Stimulated activated CD4-positive, alpha-beta T cell treated with anti-CD3 and anti-CD28 coated beads, Interleukin-15, amount 100 ng/mL, for 1 hour (primary cell): ENCODE measurements at places on chromosomes 7 and 10.

DNA sequence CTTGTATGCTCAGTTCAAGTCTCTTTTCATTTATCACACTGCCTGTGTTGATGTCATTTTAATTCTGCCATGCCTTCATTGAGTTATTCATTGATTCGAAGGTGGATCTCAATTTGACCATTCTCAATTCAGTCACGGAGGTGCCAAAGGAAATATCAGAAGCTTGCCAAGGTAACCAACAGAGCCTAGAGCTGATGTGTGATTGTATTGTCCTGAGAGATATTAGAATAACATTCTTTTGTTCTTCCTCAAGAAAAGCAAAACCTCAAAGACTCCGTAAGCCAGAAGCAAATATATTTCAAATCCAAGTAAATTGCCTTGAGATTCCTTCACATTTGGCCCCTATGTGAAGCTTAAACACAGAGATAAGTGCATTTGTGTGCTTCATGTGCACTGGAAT, 345.3 kb downstream of the CXCL12 start:
- DNase-seq = no peak

- no peak for DNase-seq
Measured at GRCh38 chr7:50957431-50957830, 174.7 kb upstream of the GRB10 start.

GRCh38 chr7:16034353-16034752, 347.9 kb upstream of the MEOX2 start:
- no peak for DNase-seq

- DNase-seq = no peak
Measured at GRCh38 chr10:93710333-93710909, 8.0 kb upstream of the FRA10AC1 start.

- no peak for DNase-seq
Measured at GRCh38 chr7:41255716-41256115, 447.2 kb downstream of the INHBA start.

DNA sequence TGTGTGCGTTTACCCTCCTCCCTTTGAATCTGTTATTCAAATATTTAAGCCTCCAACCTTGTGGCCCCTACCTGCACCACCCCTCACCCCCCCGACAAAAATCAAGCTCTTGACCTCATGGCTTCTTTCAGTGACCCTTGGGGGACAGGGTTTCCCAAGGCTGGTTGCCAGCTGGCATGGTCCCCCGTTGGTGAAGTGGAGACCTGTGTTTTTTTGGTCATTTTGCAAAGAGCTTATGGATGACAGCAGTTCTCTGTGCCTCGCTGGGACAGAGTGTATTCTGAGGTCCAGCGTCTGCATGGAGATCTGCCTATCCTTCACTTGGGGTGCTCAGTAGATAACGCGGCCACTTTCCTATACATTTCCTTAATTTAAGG, 111.0 kb downstream of the TCF7L2 start:
- no peak for DNase-seq

GRCh38 chr7:98354511-98355249, 46.2 kb downstream of the BAIAP2L1 start:
- no peak for DNase-seq

DNA sequence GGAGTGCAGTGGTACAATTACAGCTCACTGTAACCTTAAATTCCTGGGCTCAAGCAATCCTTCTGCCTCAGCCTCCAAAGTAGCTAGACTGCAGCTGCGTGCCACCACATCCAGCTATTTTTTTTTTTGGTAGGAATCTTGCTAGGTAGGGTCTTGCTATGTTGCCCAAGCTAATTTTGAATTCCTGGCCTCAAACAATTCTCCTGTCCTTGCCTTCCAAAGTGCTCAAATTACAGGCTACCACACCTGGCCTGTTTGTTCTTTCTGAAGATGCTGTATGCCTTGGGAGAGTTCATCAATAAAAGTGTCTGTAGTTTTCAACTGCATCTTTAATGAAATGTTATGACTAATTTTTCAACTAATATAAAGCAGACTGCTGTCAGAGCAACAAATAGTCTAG, 452 bp downstream of the SAMD9 start:
- no peak for DNase-seq

- no peak for DNase-seq
Measured at GRCh38 chr7:85061456-85061855, 125.4 kb downstream of the SEMA3D start.

DNA sequence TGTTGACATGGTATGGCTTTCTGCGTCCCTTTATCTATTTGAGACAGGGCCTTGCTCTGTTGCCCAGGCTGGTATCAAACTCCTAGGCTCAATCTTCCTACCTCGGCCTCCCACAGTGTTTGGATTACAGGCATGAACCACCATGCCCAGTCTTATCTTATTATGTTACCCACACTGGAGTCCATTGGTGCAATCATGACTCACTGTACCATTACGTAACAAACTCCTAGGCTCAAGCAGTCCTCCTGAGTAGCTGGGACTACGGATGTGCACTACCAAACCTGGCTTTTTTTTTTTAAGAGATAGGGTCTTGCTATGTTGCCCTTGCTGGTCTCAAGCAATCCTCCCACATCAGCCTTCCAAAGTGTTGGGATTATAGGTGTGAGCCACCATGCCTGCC, 66.7 kb downstream of the CCDC3 start:
- DNase-seq = no peak

GRCh38 chr7:72235351-72235750, 176.8 kb downstream of the CALN1 start:
- DNase-seq = no peak

DNA sequence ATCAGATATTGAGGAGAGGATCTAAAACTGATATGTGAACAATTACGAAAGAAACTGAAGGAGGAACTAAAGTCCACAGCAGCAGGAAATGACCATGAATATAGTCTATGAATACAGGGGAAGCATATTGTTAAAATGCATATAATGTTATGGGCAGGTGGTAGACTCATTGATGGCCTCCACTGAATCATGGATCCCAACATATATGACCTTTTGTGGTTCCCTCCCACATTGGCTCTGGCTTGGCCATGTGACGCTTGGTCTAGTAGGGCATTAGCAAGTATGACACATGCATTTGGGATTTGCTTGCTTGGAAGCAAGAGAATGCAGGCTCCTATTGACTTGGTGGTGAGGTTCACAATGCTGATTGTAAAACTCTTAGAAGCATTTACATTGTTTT, 55.2 kb upstream of the RAB18 start:
- DNase-seq = no peak

DNA sequence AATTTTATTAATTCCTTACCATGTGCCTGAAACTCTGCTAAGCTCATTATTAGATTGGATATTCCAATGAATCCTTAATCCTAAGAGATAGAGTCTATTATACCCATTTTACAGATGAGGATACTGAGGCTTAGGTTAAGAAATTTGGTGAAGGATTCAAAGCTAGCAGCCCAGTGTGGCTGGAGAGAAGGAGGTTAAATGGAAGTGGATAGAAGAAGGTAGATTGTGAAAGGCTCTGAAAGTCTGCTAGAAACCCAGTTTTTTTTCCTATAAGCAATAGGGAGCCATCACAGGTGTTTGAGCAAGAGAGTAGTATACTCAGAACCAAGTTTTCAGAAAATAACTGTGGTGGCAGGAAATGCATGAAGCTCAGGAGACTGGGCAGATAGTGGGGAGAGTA, 265.8 kb upstream of the NEBL start:
- no peak for DNase-seq

- no peak for DNase-seq
Measured at GRCh38 chr10:60270426-60270825, 119.2 kb downstream of the ANK3 start.

DNA sequence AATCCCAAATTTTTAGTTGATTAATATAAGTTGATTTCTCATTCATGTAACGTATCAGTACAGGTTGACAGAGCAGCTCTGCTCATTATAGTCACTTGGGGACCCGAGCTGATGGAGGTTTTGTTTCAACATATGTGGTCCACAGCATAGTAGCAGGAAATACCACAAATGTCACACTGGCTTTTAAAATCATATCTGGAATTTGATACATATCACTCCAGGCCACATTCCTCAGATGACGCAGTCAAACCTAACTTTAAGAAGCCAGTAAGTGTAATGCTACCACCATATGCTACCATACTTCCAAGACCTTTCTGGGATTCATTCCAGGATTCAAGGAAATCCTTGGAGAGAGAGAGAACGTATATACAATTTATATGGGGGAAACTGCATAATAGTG, 156.3 kb downstream of the PHF14 start:
- DNase-seq = no peak

- no peak for DNase-seq
Measured at GRCh38 chr10:1434202-1434601, 303.1 kb downstream of the ADARB2 start.

GRCh38 chr10:1137499-1138163, 81.4 kb downstream of the WDR37 start:
- no peak for DNase-seq

DNA sequence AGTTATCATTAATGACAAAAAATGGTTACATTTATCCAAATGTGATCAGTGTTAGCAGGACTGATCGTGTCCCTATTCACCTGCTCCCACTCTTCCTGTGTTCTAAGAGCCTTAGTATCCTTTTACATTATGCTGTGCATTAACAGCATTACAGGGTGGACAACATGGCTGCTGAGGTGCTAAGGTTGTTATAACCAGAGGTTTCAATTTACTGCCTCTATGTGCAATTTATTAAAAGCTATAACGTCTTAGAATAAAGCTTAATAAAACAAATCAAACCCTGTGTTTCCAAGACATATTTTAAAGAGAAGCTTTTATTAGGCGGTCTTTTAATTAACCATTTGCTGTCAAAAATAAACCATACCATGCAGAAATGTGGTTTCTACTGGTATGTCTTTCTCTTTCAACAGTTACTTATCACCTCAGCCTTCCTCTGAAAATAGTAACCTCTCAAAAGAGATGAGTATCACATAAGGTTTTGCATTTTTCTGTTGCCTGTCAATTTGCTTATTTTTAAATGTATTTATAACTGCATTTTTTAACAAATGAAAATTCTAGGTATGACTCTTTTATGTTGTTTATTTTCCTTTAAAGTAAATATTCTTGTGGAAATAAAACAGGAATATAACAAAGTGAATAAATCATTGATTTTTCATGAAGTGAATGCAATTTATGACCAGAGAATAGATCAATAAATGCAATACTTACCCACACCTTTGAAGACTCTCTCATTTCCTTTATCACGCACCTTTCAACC, 849.8 kb upstream of the SORCS1 start:
- no peak for DNase-seq

- DNase-seq = no peak
Measured at GRCh38 chr10:4662576-4663161, 163.3 kb upstream of the AKR1E2 start.

DNA sequence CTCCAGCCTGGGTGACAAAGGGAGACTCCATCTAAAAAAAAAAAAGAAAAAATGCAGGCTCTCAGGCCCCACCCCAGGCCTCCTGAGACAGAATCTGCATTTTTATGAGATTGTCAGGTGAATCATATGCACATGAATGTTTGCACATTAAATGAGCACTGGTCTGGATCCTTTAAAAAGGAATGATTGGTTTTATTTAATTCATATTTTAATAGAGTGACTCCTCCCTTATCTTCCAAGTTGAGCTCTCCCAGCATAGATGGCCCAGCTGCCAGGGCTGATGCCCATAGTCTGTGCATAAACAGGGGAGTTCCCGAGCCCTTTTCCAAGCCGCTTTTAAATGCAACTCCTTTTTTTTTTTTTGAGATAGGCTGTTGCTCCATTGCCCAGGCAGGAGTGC, 28.5 kb downstream of the CUX1 start:
- no peak for DNase-seq

GRCh38 chr10:116111483-116112095, 161.4 kb downstream of the GFRA1 start:
- DNase-seq = no peak

DNA sequence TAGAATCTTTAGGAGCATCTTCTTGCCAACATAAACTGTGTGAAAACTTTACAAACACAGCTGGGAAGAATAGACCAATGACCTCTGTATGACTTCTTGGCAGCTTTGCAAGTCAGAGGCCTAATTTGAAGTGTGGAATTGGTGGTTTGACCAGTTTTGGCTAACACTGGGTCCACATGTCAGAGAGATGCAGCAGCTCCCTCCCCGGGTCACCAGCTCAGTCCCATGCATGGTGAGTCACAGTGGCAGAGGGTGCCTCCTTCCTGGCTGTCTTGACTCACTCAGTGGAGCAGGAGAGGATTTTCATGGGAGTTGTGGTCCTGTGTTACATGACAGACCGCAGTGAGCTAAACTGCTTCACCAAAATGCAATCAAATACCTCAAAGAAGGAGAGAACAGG, 8.2 kb upstream of the STARD3NL start:
- DNase-seq = no peak

DNA sequence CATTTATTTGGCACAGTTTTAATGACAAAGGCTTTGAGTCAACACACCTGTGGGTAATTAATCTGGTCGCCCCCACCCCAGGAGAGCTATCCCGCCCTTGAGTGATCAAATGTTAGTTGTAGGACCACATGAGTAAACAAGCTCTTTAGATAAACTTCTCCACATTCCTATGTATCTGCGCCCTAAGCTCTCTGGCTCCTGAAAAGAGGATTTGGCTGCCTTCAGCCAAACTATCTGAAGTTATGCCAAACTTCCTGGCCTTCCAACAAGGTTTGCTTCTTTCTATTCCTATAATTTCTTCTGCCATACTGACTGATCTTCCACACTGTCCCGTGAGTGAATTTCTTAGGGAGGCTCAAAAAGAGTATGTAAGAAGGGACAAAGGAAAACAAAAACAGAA, 134.2 kb downstream of the RALA start:
- DNase-seq = no peak
